ENCODE measurements at places on chromosomes 3 and 15.

DNA sequence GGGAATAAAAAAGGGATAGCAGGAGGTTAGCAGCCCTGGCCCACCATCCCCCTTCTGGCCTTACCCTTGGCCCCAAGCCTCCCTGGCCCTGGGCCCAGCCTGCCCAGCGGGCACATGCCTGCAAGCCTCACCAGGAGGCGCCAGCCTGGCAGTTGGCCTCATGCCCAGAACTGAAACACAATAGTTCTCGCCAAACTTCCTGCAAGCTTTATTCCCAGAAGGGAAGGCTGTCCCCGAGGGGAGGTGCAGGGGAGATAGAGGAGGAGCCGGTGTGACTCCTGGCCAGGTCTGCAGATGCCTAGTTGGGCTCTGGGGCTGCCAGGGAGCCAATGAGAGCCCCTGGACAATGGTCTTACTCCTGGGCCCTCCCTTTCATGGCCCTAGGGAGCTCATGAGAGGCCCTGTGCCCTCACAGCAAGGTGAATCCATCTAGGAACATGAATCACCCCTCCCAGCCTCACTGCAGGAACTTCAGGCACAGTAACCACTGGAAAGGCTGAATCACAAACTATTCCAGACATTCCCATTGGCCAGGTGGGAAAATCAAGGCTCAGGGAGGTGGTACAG, 4.0 kb downstream of the CCDC33 start:
- DNase-seq = no peak

GRCh38 chr3:138687236-138687635, 78.7 kb downstream of the FAIM start:
- DNase-seq = no peak

DNA sequence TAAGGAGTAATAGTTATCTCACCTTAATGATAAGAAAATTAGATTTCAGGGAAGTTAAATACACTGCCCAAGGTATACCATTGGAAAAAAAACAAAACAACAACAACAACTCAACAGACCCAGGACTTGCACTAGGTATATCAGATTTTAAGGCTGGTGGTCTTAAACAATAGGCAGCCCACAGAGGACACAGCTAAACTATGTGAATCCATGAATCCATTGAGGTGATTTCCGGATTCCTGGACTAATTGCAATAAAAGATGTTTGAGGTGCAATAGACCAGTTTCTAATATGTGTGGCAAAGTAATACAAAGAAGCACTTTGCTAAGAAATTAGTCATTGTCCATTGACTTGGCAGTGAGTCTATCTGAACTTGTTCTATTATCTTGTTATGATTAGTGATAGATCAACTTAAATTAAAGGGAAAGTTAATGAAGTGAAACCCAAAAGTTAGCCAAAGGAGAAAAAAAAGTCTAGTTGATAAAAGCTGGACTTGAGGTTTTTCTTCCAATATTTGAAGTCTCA, 60.9 kb upstream of the MAGI1 start:
- DNase-seq = no peak

GRCh38 chr15:72934921-72935320, 117.3 kb upstream of the NEO1 start:
- DNase-seq = no peak

DNA sequence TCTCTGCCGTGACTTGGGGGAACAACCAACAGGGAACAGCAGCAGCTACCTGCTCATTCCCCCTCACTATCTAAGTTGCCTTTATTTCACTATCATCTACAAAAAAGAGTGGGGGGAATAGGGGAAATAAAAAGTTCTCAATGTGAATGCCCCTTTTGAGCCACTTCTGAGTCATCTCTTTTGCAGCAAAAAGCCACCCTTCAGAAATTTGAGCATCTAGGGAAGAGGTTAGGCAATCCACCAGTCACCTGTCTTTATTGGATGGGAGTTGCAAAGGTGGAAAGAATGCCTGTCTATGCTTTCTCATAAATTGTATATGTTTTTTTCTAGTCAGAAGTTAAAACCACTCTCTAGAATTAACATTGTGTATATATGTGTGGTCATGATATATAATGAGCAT, 41.1 kb downstream of the GPD1L start:
- no peak for DNase-seq

DNA sequence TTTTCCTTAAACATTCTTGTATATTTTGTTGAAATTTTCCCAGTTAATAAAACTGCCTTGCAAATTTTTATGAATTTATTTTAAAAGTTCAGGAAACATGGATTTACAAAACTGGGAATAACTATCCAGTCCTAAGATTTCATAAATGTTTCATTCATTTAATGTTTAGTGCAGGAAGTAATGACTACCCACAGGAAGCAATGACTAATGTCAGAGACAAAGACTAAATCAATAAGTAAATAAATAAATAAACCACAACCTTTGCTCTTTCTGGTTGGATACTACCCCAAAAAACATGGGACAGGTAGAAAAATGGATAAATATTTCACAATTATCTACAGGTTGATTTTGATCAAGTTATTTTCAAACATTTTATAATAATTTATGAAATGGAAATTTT, 48.8 kb upstream of the TMCO5A start:
- DNase-seq = no peak

- no peak for DNase-seq
These were observed 249.9 kb downstream of the SHOX2 start for GRCh38 chr3:157856078-157856939.

DNA sequence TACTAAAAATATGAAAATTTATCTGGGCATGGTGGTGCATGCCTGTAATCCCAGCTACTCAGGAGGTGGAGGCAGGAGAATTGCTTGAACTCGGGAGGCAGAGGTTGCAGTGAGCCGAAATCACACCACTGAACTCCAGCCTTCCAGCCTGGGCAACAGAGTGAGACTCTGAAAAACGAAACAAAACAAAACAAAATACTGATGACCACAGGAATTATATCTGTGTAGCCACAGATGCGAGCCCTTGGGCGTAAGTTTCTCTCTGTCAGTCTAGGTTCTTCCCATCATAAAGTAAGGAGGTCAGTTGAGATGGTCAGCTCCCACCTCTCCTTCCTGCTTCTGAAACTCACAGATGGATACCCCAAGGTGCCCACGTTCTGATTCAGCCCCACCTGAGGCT, 37.7 kb upstream of the CFAP161 start:
- DNase-seq = no peak

DNA sequence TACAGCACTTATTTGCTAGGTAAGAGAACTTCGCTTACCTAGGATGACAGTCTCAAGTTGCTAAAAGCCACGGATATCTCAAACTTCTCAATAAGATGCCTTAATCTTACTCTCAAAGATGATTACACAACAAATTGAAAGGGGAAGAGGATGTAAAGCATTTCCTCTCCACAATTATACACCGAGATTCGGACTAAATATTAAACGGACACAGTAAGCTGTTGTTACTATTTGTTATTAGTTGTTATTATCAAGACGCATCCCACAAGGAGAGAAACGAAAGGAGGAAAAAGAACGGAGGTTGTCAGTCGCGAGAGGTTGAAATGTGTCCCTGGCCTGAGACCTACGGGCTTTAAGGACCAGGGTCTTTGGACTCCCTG, 660 bp downstream of the ZNF106 start:
- no peak for DNase-seq

DNA sequence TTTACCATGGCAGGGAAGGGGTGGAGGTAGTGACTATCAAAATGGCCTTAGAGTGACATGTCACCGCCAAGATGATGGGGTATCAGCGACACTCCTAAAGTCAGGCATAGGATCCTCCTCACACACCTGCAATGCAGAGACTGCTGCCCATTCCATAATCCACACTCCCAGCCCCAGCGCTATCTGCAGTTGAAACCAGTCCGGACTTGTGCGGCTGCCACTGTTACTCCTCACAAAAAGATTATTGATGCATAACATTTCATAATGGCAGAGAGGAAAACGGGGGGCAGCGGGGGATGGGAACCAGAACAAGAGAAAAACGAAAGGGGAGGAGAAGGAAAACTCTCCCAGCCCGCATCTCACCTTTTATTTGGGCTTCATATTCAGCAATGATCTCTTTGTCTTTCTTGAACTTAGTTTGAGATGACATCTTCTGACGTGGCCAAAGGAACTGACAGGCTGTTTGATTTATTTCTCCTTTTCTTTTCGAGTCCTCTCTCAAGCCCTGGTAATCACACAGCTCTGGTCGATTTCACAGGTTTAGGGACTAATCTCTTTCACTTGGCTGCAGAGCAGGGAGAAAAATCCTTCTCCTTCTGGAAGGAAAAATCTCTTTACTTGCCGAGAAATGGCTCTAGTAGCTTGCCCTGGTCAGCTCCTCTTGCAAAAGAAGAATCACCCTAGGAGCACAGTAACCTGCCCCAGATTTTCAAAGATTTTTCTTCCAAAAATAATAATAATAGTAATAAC, 749 bp downstream of the SRGAP3 start:
- no peak for DNase-seq

GRCh38 chr3:130256821-130257340, 88.6 kb upstream of the COL6A5 start:
- no peak for DNase-seq

DNA sequence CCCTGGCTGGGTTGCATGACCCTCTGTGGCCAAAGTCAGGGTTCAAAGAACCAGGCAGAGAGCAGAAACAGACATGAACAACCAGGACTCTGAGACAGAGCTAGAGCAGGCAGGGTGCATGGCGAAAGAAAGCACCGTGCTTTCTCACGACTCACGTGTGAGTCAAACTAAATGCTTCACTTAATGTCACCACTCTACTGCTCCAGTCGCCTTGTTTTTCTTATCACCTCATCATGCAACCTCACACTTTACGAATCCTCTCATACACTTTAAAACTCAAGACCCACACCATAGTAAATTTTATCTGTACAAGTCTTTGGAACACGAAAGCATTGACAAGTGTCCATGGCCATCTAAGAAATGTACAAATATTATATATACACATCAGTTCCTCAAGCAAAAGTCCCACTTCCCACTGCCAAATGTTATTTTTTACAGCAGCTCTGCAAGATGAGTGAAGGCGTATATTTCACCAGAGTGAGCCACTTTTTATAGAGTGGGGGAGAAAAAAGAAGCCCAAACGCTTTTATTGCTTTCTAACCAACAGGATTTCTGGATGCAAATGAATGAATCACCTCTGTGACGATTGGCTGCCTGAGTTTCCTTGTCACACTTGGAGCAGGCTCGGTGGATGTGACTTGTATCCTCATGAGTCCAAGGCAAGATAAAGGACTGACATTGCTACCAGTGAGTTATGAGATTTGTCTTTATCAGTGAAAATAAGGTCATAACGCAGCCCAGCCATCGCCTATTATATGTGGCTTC, 16.0 kb upstream of the MEGF11 start:
- no peak for DNase-seq

DNA sequence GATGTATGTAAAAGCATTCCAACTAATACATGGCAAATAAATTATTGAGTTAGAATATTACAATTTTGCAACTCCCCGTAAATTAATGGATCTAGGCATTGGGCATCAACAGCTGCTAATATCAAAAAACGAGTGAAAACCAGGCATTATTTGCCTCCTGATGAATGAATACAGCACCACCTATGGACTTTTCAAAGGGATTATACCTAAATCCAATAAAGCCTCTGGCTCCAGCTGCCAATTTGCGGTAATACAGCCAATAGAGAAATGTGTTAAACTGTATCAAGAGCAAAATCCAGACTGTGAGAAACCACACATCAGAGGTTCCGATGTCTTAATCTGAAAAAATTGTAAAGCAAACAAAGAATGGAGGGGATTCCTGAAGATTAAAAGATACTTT, 16.3 kb upstream of the A4GNT start:
- no peak for DNase-seq

DNA sequence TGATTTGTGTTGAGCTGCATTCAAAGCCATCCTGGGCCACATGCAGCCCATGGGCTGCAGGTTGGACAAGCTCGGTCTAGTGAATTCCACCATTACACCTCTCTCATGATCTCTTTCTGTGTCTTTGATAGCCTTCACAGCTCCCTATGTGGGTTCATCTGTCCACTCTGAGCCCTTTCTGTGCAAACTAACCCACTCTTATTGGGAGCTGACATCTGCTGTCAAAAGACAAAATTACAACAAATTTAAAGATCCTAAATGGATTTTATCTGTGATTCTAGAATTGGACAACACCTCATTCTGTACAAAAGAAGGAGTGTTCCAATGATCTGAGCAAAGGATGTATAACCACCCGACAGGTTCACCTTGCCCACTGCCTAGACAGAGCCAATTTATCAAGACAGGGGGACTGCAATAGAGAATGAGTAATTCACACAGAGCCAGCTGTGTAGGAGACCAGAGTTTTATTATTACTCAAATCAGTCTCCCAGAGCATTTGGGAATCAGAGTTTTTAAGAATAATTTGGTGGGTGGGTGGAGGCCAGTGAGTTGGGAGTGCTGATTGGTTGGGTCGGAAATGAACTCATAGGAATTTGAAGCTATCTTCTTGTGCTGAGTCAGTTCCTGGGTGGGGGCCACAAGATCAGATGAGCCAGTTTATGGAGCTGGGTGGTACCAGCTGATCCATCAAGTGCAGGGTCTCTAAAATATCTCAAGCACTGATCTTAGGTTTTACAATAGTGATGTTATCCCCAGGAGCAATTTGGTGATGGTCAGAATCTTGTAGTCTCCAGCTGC, 2.6 kb upstream of the XYLB start:
- DNase-seq = no peak

DNA sequence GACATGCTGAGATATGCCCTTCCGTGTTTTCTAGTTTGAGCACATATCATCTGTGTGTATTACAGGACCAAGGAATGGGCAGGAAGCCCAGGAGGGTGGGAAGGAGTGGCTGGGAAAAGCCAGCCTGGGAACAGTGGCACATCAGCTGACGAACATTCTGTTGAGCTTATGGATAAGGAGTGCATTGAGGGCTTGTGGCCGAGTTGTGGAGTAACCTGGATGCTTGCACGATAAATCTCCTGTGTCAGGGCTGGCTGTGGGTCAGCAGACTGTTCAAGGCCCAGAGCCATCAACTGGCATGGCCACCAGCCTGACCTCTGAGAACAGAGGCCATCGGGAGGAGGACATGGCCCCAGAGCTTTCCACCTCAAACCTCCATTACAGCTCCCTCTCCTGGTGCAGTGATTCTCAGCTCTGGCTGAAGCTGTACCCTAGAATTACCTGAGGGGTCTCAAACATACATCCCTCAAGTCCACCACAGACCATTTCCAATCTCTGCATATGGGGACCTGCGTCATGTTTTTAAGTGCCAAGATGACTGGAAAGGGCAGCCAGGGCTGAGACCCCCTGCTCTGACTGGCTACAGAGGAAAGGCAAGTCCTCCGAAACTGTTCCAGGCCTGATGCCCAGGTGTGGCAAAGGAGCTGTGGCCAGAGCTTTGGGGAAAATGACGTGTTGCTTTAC, 4.8 kb upstream of the VILL start:
- DNase-seq = no peak

GRCh38 chr15:41194444-41194843, 36.1 kb downstream of the EXD1 start:
- no peak for DNase-seq

Measured in stimulated activated CD4-positive, alpha-beta T cell treated with anti-CD3 and anti-CD28 coated beads, Interleukin-2, amount 100 ng/mL, for 24 hours (primary cell).